ENCODE measurements at places on chromosomes 3 and 15.

DNA sequence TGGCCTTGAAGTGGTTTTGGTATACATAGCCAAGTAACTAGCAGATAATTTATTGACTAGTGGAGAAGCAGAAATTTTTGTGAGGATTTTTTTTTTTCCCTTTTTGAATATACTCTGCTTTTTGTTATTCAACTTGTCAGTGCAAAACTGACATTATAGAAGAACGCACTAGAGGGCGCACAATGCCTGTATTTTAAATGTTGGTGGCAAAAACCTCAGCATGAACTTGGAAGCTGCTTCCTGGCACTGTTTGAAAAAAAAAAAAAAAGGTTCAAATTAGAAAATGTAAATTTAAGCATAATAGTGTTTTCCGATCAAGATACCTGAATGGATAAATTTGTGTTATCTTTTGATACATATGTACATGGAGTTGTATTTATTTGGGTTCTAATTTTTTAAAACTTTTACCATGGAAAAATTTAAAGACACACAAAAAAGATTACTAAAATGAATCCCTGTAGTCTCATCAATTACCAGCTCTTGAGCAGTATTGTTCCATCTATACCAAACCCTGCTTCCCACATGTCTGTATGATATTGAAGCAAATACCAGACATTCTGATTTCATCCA lies 56.0 kb downstream of the SLC25A26 start:
- DNase-seq, result peak; percentile 34

GRCh38 chr3:169008776-169009358 lies 654.6 kb downstream of the MECOM start:
- DNase-seq, result no peak

DNA sequence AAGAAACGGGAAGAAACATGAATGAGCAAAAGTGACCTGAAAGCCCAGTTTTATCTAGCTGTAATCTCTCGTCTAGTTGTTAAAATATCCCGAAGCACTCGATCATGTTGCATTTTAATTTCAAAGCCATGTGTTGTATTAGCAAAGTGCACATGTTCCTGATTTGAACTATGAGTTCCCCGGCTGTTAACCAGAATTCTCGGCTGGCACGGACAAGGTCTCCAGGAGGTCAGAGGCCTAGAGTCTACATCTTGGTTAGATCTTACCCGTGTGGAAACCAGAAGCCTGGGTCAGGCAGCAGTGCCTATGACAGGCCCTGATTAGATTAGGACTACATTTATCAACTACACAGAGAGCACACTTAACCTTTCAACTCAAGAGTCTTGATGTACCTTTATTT lies 195.8 kb downstream of the CDIN1 start:
- DNase-seq, result no peak

DNA sequence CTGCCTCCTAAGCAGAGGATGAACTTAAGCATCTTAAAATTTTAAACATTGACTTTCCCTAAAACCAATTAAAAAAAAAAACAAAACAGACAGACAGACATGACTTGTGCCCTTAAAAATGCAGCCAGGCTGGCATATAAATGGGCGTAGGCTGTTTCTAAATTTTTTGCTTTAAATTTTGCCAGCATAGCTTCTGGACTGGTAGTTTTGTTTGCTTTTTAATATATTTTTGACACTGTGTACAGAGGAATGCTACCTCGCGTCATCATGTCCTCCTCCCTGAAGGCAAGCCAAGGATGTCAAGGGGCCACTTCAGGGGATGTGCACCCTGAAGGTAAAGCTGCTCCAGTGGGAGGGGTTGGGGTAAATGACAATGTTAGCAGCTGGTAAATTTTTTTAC lies 134.8 kb downstream of the PGPEP1L start:
- DNase-seq, result no peak

GRCh38 chr3:100954990-100955389 lies 38.2 kb downstream of the ABI3BP start:
- DNase-seq, result no peak

- no peak for DNase-seq
These were observed 296.6 kb downstream of the SUCLG2 start for GRCh38 chr3:67357610-67358458.

- no peak for DNase-seq
These were observed 124.8 kb upstream of the ST8SIA2 start for GRCh38 chr15:92268900-92269299.

- DNase-seq, result no peak
These were observed 24.5 kb upstream of the SSR3 start for GRCh38 chr3:156579427-156579851.

- no peak for DNase-seq
These were observed 44.0 kb upstream of the BCL6 start for GRCh38 chr3:187788984-187789857.

GRCh38 chr15:64740311-64741170 lies 34.8 kb downstream of the RBPMS2 start:
- no peak for DNase-seq

GRCh38 chr3:197023241-197023997 lies 6.2 kb downstream of the MELTF start:
- no peak for DNase-seq

GRCh38 chr3:117595615-117596014 lies 886.0 kb downstream of the TUSC7 start:
- DNase-seq, result no peak

DNA sequence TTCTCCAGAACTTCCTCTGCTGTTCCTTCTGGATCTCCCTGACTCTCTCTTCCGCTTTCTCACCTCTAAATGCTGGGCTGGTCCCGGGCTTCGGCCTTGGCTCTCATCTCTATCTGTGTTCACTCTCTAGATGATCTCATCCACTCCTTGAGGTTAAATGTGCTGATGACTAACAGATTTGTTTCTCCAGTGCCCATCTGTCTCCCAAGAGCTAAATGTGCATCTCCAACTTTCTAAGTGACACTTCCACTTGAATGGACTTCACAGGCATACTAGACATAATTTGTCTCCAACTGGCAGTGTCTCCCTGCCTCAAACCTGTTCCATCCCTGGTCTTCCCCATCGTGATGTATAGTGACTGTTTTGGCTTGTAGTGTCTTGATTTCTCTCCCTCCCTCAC lies 95.3 kb downstream of the ITPR1 start:
- no peak for DNase-seq

GRCh38 chr15:91209726-91210125 lies 109.7 kb downstream of the SV2B start:
- no peak for DNase-seq

- DNase-seq, result no peak
These were observed 72.3 kb downstream of the ITGB5 start for GRCh38 chr3:124814620-124815421.

- no peak for DNase-seq
These were observed 565.0 kb downstream of the MAGI1 start for GRCh38 chr3:65473736-65474135.

DNA sequence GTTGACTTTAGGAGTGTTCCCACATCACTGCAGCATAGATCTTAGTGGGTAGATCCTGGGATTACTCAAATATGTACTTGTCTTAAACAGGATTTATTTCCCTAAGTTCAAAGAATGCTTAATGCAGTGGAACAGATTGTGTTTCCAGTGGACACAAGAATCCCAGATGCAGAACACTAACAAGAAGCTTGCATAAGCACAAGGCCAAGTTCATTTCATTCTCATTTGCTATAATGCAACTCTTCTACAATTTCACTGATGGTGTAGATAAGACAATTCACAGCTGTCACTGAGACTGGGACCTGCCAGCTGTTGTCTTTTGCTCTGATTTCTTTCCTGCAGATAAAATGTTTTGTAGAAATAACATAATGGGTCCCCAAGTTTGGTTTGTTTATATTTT lies 225.6 kb downstream of the NFKBIZ start:
- no peak for DNase-seq

GRCh38 chr3:136630915-136631314 lies 121.3 kb downstream of the STAG1 start:
- DNase-seq, result no peak

DNA sequence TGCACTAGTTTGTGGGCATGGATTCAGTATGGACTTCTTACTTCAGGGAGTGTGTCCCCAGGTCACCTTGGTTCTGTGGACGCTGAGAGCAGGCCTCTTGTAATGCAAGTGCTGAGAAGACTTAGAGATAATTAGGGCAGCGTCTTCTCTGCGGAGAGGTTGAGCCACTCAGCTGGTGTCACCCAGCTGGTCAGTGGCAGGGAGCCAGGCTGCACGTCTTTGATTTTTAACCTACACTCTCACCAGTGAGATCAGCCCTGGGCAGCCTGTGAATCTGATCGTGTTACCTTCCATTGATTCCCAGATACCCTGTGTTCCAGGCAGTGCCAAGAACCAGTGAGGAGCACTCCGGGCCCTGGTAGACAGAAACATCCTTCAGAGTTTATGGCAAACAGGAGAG lies 92.6 kb downstream of the SLCO3A1 start:
- no peak for DNase-seq

DNA sequence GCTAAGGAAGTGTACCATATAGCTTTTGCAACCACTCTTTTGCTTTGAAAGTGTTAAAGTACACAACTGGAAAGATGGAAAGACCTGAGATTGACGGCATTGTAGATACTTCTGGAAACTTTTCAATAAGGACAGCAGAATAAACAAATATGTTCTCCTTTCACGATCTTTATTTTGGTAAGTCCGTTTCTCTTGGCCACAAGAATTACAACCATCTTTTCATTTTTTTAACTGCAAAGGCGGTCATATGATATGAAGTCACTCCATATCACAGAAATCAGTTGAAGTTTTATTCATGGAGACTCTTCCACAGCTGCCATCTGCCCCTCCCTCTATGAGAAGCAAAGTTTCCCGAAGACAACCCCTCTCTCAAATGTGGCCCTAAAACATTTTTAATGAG lies 303.4 kb upstream of the ICE2 start:
- DNase-seq, result no peak

- DNase-seq, result no peak
These were observed 30.7 kb upstream of the TUSC7 start for GRCh38 chr3:116678853-116679252.

GRCh38 chr15:81480645-81481053 lies 106.6 kb upstream of the TMC3 start:
- no peak for DNase-seq

DNA sequence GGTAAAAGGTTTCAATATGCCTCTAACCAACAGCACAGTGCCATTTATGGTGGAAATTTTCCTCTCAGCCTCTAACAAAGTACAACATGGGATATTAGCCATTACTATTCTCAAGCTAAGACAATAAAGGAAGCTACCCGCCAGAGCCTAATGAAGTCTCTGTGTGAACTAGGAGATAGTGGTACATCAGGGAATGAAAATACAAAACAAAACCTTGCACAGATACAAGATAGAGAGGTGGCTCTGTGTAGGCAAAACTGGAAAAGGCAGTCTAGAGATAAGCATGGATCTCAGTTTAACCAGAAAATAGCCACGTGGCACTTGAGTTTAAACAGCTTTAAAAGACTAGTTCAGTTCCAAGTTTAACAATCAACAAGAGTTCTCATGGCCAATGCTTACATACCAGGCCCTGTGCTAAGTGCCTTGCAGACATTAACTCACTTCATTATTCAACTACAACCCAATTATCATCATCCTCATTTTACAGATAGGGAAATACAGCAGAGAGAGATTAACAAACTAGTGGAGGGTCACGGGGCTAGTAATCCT lies 279.3 kb downstream of the IGSF11 start:
- DNase-seq, result no peak

All from stimulated activated effector memory CD8-positive, alpha-beta T cell treated with anti-CD3 and anti-CD28 coated beads, Interleukin-12 subunit alpha, Interleukin-12 subunit beta, amount 100 ng/mL, for 72 hours (primary cell).